ENCODE measurements at places on chromosomes 5 and 9. TPM values are rescaled to one million over a fixed set of nuclear protein-coding genes. Genes with fewer than 3 reads are reported as not detected.

The SLC6A18 gene
- not detected for polyA plus RNA-seq

The AFAP1L1 gene
- not detected for polyA plus RNA-seq

The FAM221B gene
- 0.12 TPM for polyA plus RNA-seq

The ARSI gene
- polyA plus RNA-seq = not detected

The HNRNPH1 gene
- polyA plus RNA-seq = 454 TPM

The IRX4 gene
- 0.09 TPM for polyA plus RNA-seq

The GABRA1 gene
- not detected for polyA plus RNA-seq

The PCDHAC1 gene
- polyA plus RNA-seq = not detected

The OTP gene
- polyA plus RNA-seq = 3.2 TPM

The WDR31 gene
- 1.7 TPM for polyA plus RNA-seq

The IL5 gene
- polyA plus RNA-seq = not detected

The SLIT3 gene
- polyA plus RNA-seq = not detected

The SLC27A6 gene
- not detected for polyA plus RNA-seq

The KIF27 gene
- polyA plus RNA-seq = 1.6 TPM
